ENCODE measurements at places on chromosomes 11 and 22.

- DNase-seq = no peak
Measured at GRCh38 chr22:23704062-23704461, 13.2 kb downstream of the RGL4 start.

GRCh38 chr11:117226388-117227385 is 5.2 kb downstream of the PCSK7 start:
- DNase-seq = no peak

- DNase-seq = no peak
Measured at GRCh38 chr11:18065572-18065971, 19.5 kb upstream of the TPH1 start.

GRCh38 chr11:57131080-57131790 is 50.5 kb upstream of the LRRC55 start:
- DNase-seq = no peak

GRCh38 chr11:64620381-64620971 is 29.5 kb downstream of the SLC22A12 start:
- DNase-seq = no peak

DNA sequence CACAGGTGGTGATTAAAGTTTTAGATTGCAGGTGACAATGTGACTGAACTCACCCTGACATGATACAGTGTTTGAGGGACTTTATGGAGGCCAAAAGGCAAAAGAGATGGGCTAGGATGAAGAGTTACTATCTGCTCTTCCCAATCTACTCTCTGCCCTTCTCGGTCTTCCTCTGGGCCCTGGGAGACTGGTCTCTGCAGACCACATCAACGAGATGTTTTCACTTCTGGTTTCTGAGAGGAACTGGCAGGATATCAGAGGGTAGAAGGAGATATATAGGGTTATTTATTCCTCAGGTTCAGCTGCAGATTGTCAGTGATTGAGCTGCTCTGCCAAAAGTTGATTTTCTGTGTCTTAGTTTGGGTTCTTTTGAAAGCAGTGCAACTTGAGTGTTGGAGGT is 32.4 kb upstream of the CD44 start:
- no peak for DNase-seq

DNA sequence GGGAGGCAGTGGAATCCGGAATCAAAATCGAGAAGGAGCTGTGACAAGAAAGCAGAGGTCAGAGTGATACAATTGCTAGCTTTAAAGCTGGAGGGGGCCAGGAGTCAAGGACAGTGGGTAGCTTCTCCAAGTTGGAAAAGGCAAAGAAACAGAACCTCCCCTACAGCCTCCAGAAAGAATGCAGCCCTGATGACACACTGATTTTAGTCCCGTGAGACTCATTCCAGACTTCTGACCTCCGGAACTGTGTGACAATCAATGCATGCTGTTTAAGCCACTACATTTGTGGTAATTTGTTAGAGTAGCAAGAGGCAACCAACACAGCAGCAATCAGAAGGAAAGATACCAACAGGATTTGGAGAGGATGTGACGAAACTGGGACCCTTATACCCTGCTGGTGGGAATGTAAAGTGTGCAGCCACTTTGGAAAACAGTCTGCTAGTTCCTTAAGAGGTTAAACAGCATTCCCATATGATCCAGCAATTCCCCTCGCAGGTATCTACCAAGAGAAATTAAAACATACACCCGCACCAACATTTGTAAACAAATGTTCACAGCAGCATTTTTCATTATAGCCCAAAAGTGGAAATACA is 66.7 kb downstream of the DSCAML1 start:
- DNase-seq = no peak
